ENCODE measurements at places on chromosomes 2 and 18.

DNA sequence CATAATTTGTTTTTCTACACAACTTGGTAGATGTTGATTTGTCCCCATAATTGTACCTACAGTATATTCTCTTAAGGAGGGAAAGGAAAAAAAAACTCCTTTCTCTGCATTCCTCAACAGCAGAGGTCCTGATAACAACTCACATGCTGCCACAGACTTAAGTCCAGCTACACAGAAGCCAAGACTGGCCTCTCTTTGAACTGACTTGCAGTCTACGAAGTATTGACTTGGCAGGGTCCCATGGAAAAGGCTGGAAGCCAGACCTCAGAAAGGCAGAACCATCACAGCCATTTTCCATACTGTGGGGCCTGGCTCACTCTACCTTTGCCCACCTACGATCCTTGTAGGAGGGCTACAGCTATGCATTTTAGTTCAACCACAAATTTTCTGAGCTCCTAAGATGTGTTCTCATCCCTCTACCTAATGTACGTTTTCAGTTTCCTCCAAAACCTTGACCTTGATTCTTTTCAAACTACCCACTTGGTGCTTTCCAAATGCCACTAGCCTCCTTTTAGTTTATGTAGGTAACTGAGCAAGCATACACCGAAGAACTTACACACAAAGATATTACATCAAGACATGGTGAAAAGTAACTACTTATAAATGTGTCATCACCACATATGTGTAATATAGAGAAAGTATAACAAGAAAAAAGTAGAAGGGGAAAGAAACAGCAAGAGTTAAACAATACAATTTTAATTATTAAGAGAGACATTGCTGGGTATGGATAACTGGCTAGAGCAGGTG lies 12.2 kb downstream of the LONRF2 start:
- no peak for DNase-seq

GRCh38 chr2:202608142-202608852 lies 26.5 kb upstream of the FAM117B start:
- DNase-seq, result no peak

DNA sequence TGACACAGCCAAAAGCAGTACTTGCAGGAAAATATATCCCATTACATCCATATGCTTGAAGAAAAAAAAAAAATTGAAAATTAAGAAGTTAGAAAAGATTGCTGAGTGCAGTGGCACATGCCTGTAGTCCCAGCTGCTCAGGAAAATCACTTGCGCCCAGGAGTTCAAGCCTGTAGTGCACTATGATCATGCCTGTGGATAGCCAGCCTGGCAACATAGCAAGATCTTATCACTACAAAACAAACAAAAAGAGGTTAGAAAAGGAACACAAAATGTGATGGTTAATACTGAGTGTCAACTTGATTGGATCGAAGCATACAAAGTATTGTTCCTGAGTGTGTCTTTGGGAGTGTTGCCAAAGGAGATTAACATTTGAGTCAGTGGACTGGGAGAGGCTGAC lies 361.9 kb downstream of the NYAP2 start:
- no peak for DNase-seq

- no peak for DNase-seq
Observed at GRCh38 chr2:21404827-21405625, 281.3 kb downstream of the TDRD15 start.
